ENCODE measurements at places on chromosomes 1 and 21.

GRCh38 chr1:233089251-233089650 is 138.8 kb downstream of the NTPCR start:
- no peak for DNase-seq

- no peak for DNase-seq
Observed at GRCh38 chr1:233109096-233109495, 158.7 kb downstream of the NTPCR start.

GRCh38 chr1:8701794-8702471 is 115.5 kb downstream of the RERE start:
- no peak for DNase-seq

DNA sequence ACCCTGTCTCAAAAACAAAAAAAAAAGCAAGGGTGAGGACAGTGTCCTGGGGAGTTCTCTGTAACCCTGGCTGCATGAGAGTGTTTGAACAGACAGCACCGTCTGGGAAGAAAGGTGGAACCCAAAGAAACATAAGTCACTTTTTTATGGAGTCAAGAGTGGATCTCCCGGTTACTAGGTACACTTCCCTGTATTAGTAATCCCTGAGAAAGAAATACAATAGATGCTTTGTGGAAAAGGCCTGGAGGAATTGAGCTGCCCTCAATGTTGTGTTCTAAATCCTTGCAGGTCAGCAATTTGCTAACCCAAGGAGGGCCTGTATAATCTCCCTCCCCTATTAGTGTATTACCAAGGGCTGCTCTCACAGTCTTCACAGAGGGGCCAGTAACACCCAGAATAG is 16.6 kb downstream of the DEGS1 start:
- DNase-seq: no peak
